ENCODE measurements at places on chromosomes 1 and 21. TPM values are rescaled to one million over a fixed set of nuclear protein-coding genes. Genes with fewer than 3 reads are reported as not detected.
A peak's percentile ranks its signal among the peaks of the same experiment; 100 is the strongest.

- no peak for DNase-seq
- no peak overlapping the region for H3K4me3 ChIP-seq
- H3K27ac ChIP-seq, result no peak overlapping the region
- H3K27me3 ChIP-seq, result no peaks in the 10 kb centered on the region
- no peaks in the 10 kb centered on the region for H3K36me3 ChIP-seq
Observed at GRCh38 chr21:29499734-29500343, 201.1 kb downstream of the BACH1 start.

GRCh38 chr1:97013136-97013535, 291.6 kb downstream of the PTBP2 start:
- no peaks in the 10 kb centered on the region for H3K36me3 ChIP-seq
- no peaks in the 10 kb centered on the region for H3K27me3 ChIP-seq
- no peaks in the 10 kb centered on the region for H3K4me1 ChIP-seq
- H3K4me3 ChIP-seq, result no peak overlapping the region
- H3K27ac ChIP-seq, result no peak overlapping the region

DNA sequence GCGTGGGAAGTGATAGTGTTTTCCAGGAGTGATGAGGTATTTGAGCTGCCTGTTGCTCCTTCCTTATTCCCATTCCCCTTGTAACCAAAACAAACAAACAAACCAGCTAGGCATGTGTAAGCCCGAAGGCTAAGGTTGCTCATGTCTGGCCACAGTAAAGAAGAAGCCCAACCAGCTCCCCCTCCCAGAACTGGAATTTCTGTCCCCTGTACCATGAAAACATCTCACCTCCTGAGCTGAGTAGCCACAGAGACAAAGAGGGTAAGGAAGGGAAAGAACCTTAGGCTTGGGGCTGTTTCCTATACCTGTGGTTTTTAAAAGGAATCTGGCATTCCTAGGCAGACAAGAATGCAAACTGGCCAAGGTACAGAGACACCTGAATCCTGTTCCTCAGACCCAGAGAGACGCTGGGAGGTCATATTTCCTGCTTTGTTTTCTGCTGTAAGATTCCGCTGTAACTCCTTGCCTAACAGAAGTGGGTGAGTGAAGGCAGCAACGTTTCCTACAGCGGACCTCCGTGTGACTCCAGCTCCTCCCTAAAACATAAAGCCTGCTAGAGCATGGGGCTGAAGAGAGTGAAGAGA, 41.7 kb upstream of the RAB4A start:
- DNase-seq, result no peak
- no peaks in the 10 kb centered on the region for H3K27me3 ChIP-seq
- peaks cover 32% of the 10 kb centered on the region for H3K4me1 ChIP-seq
- H3K36me3 ChIP-seq, result no peaks in the 10 kb centered on the region
- peak overlapping the region; percentile 66 for H3K27ac ChIP-seq
- peak overlapping the region; percentile 3 for H3K4me3 ChIP-seq

DNA sequence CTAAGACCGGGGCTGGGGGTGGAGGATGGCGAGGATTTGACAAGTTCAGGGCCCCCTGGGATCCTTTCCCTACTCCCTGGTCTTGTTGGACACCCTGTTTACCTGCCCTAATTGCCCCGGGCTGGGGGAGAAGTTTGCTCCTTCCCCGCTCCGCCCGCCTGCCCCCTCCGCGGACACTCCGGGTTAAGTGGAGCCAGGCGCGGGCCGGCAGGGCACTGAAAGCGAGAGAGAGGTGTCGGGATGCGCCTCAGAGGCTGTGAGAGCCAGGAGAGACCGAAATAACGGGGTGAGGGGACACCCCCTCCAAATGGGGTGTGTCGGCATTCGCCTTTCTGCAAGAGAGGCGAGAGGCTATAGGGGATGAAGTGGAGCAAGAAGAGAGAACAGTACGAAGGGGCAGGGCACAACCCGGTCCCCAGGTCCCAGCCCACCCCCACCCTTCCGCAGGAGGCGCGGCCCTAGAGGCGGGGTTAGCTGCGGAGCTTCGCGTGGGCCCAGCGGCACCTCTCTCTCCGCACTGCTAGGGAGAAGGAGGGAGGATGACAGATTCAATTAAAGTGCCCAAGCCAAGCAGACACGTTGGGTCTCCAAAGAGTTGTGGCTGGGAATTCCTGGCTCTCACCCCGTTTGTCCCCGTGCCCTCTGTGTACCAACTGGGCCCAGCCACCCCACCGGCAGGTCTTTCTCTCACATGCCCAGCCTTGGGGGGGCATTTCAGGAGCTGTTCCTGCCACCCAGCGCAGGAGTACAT, 3.8 kb downstream of the EFNA3 start:
- peaks cover 56% of the 10 kb centered on the region for H3K27me3 ChIP-seq
- peak overlapping the region; percentile 38 for H3K4me3 ChIP-seq
- no peaks in the 10 kb centered on the region for H3K36me3 ChIP-seq
- peaks cover 66% of the 10 kb centered on the region for H3K4me1 ChIP-seq
- H3K27ac ChIP-seq, result no peak overlapping the region

DNA sequence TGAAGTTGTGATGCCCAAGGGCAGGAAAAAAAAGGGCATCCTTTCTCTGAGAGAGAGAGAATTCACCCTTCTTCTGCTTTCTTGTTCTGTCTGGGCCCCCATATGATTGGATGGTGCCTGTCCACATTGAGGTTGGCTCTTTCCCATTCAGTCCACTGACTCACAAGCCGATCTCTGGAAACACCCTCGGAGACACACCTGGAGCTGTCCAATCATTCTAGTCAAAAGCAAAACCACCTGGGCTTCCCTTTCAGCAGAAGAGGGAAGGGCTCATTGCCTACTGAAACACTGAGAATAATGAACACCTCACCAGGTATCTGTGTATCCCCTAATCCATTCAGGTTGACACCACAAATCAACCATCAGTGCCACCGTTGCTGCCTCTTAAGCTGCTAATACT, 103.7 kb upstream of the GNG12 start:
- H3K27me3 ChIP-seq, result no peaks in the 10 kb centered on the region
- no peak overlapping the region for H3K4me3 ChIP-seq
- H3K27ac ChIP-seq, result no peak overlapping the region
- no peaks in the 10 kb centered on the region for H3K4me1 ChIP-seq

GRCh38 chr1:228222548-228222947, 14.7 kb downstream of the OBSCN start:
- H3K27ac ChIP-seq, result no peak overlapping the region
- no peaks in the 10 kb centered on the region for H3K4me1 ChIP-seq
- no peak for DNase-seq

SNX7 gene
- 15.2 TPM for total RNA-seq
